NCI-H2081 (cell line): ENCODE measurements at places on chromosomes 5 and 9.

DNA sequence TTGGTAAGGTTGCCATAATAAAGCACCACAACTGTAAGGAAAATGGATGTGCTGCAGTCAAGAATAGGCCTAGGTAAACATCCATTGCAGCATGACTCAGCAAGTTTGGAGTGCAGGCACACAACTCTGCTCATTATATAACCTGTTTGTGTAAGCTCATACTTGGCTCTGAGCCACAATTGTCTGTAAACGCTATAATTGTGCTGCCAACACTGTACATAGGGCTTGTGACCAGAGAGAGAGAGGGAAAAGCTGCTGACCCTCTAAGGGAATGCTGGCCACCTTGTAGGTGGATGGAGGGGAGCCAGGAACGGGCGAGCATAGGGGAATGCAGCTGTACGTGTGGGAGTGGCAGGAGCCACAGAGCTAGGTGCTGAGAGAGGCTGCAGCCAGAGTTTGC, 2186.5 kb upstream of the ACO1 start:
- DNase-seq: peak; percentile 2

DNA sequence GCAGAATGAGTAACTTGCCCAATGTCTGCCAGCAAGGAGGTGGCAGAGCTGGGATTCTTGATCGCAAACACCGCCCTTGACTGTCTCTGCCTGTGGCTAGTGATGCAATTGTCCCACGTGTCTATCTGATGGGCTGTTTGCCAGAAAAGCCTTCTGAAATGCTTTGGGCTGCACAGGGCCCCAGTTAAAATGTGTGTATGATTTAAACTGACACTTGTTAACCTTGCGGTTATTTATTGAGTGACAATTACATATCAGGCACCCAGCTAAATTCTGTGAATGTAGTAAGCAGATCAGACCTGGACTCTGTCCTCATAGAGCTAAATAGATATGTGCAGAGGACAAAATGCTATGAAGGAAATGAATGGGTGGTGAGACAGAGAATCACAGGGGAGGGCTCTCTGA, 11.6 kb upstream of the IL12B start:
- DNase-seq: no peak

DNA sequence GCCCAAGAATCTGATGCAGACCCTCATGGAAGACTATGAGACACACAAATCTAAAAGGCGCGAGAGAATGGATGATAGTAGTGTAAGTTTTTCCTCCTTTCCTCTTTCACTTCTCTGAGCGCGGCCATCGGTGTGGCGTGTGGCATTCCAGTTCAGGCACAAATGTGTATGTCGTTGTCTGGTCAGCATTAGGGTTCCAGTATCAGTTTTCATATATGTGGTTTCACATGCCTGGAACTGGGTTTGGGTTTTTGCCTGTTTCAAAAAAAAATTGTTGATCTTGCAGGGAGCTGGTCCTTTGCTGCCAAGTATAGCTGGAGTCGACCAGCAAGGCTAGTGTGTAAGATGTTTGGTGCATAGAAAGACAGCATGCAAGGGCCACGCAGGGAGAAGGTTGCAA, 51.5 kb downstream of the C9orf152 start:
- no peak for DNase-seq

DNA sequence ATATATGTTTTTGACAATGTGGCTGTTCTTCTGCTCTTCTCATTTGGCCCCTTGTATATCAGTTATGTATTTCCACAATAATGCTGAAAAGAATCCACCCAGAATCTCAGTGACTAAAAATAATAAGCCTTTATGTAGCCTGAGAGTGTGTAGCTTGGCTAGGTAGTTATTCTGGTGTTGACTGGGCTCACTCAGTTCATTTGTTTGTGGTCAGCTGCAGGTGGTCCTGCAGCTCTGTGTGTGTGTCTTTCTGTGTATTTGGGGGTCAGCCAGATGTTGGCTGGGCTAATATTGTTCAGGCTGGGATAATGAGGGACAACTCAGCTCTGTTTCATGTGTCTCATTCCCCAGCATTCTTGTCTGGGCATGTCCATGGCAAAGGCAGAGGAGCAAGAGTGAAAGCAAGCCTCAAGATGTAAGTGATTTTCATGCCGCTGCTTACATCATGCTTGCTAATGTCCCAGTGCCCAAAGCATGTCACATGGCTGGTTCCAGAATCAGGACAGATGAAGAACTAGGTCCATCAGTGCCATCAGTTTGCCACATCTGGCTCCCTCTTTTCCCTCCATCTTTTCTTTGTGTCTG, 162.8 kb downstream of the KCTD16 start:
- DNase-seq: peak; percentile 69
